ENCODE measurements at places on chromosomes 5 and 9. TPM values are rescaled to one million over a fixed set of nuclear protein-coding genes. Genes with fewer than 3 reads are reported as not detected.

Gene DOLK
- total RNA-seq, result 17.2 TPM

Gene PCDH1
- total RNA-seq, result 101 TPM

Gene PCDHA12
- total RNA-seq, result 10.6 TPM

Gene PKD2L2
- not detected for total RNA-seq

Gene C9
- total RNA-seq, result not detected

Gene DMRTA1
- 3.3 TPM for total RNA-seq

Gene AK1
- 37.9 TPM for total RNA-seq

Gene PCAT7
- total RNA-seq, result 3.2 TPM

Gene CBY3
- total RNA-seq, result 1.4 TPM

Gene SPATA31D4
- total RNA-seq, result not detected

Gene GRXCR2
- not detected for total RNA-seq

Gene DMRT2
- 0.93 TPM for total RNA-seq

Gene STC2
- 53.1 TPM for total RNA-seq

Gene SCAI
- total RNA-seq, result 21.8 TPM

Gene PCDHGB7
- 9.5 TPM for total RNA-seq

Gene GCNT4
- 14.4 TPM for total RNA-seq

Gene FAM169A
- 83.1 TPM for total RNA-seq

Gene FBN2
- total RNA-seq, result 15.9 TPM

Gene ALDOB
- total RNA-seq, result not detected

Gene FGF10
- total RNA-seq, result 0.54 TPM

Gene KLF9
- total RNA-seq, result 0.98 TPM

Gene PCDHA1
- 0.50 TPM for total RNA-seq

Gene STPG3
- total RNA-seq, result not detected

Gene GRIA1
- total RNA-seq, result 1.1 TPM

Gene IFNA10
- not detected for total RNA-seq

Gene SLC36A3
- total RNA-seq, result not detected

Gene EIF4E1B
- total RNA-seq, result 0.63 TPM

Gene LAMC3
- 12.3 TPM for total RNA-seq

Gene HAVCR1
- not detected for total RNA-seq

Gene PCDHGA9
- 1.1 TPM for total RNA-seq

Gene C5
- total RNA-seq, result 0.15 TPM

Gene CARTPT
- not detected for total RNA-seq

Gene PRELID1
- 279 TPM for total RNA-seq

Gene GGTA1
- not detected for total RNA-seq

Gene HABP4
- total RNA-seq, result 11.2 TPM

Gene PCDHB8
- 0.92 TPM for total RNA-seq

Gene CACNA1B
- total RNA-seq, result 5.7 TPM

Gene DAB2
- total RNA-seq, result 5.0 TPM

All from H1 (cell line).